Colonic mucosa (tissue), 4 donors: ENCODE measurements at places on chromosomes 5 and 9.

DNA sequence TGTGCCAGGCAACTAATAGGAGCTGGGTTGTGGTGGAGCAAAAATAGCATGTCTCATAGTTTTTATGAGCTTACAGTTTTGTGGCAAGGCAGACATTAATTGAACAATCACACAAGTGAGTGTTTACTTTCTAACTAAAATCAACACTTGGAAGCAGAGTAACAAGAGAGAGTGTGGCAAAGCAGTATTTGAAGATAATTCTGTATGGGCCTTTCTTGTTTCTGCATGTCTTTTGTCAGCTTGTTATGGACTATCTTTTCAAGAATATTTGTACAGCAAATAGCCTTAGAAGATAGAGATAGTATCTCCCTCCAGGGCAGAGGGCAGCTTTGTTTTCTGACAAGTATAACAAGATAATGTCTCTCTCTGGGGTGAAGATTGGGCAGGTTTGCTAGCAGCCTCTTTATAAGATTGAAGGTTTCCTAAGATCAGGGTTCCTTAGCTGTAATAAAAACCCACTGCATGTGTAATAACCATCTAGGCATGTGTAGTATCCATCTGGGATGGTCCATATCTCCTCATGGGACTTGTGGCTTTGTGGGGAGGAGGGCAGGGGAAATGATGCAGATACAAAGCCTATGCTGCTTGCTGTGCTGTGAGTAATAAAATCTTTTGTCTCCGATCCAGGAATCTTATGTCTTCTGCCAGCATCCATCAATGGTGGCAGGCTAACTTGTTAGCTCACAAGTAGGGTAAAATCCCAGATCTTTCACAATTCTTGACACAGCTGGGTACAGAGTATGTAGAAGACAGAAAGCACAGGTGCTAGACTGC lies 479.9 kb downstream of the KDM4C start:
- no peak for DNase-seq

GRCh38 chr5:10689391-10690081 lies 71.5 kb downstream of the DAP start:
- DNase-seq: no peak

GRCh38 chr5:133427121-133427777 lies 185.1 kb downstream of the FSTL4 start:
- no peak for DNase-seq

- no peak for DNase-seq
Measured at GRCh38 chr9:29390859-29391258, 1817.6 kb upstream of the C9orf72 start.

DNA sequence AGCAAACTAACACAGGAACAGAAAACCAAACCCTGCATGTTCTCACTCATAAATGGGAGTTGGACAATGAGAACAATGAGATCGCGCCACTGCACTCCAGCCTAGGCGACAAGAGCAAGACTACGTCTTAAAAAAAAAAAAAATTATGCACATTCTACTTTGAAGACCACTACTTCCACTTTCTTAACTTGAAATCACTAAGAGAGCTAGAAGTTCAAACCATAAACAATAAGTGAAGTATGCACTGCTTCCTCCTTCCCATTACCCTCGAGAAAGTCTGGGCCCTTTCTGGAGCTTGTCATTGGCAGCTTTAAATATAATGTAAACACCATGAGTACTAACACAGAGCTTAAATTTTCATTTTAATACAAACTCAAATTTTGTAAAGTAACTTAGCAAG lies 94.9 kb downstream of the TLE1 start:
- DNase-seq: no peak

DNA sequence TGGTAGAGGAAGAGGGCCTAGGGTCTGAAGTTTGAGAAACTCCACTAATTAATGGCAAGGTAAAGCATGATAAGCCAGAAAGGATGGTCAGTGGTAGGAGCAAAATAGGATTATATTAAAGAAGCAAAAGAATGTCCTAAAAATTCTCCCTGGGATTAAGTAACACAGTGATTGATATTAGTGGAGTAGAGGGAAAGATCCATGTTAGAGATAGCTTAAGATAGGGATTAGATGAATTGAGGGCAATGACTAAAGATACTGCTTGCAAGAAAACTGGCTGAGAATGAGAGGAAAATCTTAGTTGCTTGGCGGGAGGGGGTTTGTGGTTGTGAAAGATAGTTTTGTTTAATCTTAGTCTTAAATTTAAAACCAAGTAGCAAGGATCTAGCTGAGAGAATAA lies 255.6 kb downstream of the EPB41L4A start:
- DNase-seq: no peak

- no peak for DNase-seq
Measured at GRCh38 chr9:85228111-85228855, 513.5 kb downstream of the AGTPBP1 start.

GRCh38 chr5:159525117-159525516 lies 194.8 kb upstream of the IL12B start:
- no peak for DNase-seq

- DNase-seq: no peak
Measured at GRCh38 chr5:138979684-138980280, 104.6 kb upstream of the LRRTM2 start.

DNA sequence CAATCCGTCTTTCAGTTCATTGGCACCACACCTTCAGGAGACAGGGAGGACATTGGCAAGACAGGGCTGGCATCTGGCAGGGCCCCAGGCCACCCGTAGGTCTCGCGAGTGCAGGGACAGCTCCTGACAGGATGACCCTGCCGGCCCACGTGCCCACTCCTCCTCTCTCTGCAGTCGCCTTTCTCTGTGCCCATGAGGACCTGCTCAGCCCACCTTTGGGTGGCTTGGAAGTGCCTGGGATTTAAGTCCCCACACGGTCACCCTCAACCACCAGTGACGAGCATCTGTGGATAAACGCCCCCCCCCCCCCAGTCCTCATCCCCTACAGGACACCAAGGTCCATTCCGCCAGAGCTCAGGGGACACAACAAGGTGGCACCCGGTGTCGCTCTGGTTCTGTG lies 4.1 kb downstream of the MRPL36 start:
- DNase-seq: no peak

GRCh38 chr5:4005335-4005734 lies 409.7 kb downstream of the IRX1 start:
- DNase-seq: no peak

GRCh38 chr5:145222622-145223021 lies 612.5 kb downstream of the PRELID2 start:
- DNase-seq: no peak

- no peak for DNase-seq
Measured at GRCh38 chr5:96177303-96177869, 215.7 kb upstream of the ELL2 start.

DNA sequence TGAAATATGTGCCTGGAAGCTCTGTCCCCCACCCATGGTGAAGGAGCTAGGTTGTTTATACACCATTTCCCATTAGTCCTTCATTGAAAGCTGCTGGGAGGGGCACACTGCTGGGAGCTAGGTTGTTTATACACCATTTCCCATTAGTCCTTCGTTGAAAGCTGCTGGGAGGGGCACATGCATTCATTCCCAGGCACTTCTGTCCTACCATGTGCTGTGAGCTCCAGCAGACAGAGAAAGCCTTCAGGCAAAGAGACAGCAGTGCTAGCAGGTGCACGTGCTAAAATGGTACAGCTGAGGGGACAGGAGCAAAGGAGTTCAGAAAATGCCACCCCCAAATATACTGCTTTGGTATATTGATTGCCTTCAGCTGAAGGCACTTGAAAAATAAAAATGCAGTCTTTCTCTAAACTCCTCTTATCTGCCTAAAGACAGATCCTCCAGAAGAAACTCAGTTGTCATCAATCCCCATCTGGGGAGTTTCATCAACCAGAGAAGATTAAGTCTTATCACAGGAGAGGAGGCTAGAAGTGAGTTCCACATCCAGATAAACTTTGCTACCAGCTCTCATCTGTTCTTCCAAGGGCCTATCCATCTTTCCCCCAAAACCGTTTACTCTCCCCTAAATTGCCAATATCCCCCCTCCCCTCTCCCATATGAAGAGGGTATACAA lies 27.7 kb upstream of the DAPK1 start:
- DNase-seq: no peak

GRCh38 chr5:89981021-89981420 lies 428.5 kb downstream of the CETN3 start:
- no peak for DNase-seq

- DNase-seq: no peak
Measured at GRCh38 chr9:16236882-16237281, 633.6 kb downstream of the BNC2 start.

GRCh38 chr5:59674763-59675162 lies 218.8 kb downstream of the PDE4D start:
- DNase-seq: no peak

DNA sequence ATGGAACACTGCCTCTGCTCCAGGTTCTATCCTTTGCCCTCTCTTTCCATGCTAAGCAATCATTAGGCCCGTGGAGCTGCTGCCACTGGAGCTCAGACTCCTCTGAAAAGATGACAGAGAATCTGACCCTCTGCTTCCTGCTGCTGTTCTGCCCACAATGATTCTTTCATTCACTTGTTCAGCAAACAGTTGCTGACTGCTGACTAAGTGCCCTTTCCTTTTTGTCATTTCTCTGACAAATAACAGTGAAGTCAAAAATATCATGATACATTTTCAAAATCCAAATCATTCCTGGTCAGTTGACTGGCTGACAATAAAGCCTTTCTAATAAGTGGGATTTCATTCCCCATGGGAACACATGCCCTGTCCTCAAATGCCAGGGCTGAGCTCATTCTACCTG lies 110.1 kb downstream of the SIL1 start:
- no peak for DNase-seq
